ENCODE measurements at places on chromosomes 6 and 20. TPM values are rescaled to one million over a fixed set of nuclear protein-coding genes. Genes with fewer than 3 reads are reported as not detected.

The TCF15 gene
- total RNA-seq = not detected

The LPA gene
- total RNA-seq = not detected

The DST gene
- 189 TPM for total RNA-seq

The CCR6 gene
- total RNA-seq = not detected

The GABRR1 gene
- total RNA-seq = 0.02 TPM

The HLA-DRB5 gene
- total RNA-seq = not detected

The EYA2 gene
- total RNA-seq = not detected

The VIP gene
- total RNA-seq = 0.93 TPM

The SLC22A23 gene
- total RNA-seq = 8.2 TPM

The MROH8 gene
- total RNA-seq = 1.3 TPM

The CALHM4 gene
- not detected for total RNA-seq

The KHDC1 gene
- total RNA-seq = 6.4 TPM

The NFATC2 gene
- 0.28 TPM for total RNA-seq

The HLA-DQA2 gene
- total RNA-seq = not detected

The ANKRD66 gene
- total RNA-seq = not detected

The WFDC2 gene
- not detected for total RNA-seq

The HSPA12B gene
- total RNA-seq = not detected

The TAB2 gene
- 20.9 TPM for total RNA-seq

The SLC35F1 gene
- not detected for total RNA-seq

The C6orf118 gene
- 0.29 TPM for total RNA-seq

The DEFB132 gene
- total RNA-seq = not detected

The DZANK1 gene
- total RNA-seq = 1.7 TPM

The LST1 gene
- not detected for total RNA-seq

The RIN2 gene
- 22.4 TPM for total RNA-seq

The PLCB4 gene
- 26.8 TPM for total RNA-seq

The ILRUN gene
- 40.5 TPM for total RNA-seq

The DPPA5 gene
- total RNA-seq = not detected

The SUMO4 gene
- 0.10 TPM for total RNA-seq

Data from A172 (cell line).